ENCODE measurements at places on chromosomes 6 and 20.

DNA sequence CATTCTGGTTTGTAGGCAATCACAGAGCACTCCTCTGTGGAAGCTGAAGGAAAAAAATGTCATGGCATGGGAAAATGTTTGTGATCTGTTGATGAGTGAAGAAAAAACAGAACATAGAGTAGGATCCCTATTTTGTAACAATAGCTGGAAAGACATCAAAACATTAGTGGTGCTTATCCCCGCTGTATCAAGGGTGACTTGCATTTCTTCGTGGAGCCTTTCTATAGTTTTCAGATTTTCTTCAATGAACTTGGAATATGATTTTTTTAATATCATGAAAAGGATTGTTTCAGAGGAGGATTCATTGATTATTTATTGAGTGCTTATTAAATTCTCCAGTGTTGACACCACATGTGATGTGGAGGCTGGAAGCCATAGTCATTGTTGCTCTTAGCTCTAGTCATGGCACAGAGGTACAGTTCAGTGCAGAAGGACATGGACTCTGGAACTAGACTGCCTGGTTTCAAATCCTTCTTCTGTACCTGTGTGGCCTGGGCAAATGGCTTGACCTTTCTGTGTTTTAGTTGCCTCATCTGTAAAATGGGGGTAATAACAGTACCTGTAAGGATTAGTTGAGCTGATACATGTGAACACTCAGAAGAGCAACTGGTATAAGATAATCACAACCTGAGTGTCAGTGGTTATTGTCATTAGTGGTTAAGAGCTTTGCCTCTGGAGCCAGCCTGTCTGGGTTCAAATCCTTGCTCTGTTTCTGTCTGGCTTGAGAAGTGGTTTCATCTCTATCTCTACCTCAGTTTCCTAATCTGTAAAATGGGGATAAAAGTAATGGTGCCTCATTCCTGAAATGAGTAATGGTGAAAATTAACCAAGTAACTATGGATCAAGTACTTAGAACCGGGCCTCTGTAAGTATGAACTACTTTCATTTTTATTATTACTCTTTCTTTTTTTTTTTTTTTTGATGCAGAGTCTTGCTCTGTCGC is 14.7 kb upstream of the CDKN1A start:
- no peak for DNase-seq

DNA sequence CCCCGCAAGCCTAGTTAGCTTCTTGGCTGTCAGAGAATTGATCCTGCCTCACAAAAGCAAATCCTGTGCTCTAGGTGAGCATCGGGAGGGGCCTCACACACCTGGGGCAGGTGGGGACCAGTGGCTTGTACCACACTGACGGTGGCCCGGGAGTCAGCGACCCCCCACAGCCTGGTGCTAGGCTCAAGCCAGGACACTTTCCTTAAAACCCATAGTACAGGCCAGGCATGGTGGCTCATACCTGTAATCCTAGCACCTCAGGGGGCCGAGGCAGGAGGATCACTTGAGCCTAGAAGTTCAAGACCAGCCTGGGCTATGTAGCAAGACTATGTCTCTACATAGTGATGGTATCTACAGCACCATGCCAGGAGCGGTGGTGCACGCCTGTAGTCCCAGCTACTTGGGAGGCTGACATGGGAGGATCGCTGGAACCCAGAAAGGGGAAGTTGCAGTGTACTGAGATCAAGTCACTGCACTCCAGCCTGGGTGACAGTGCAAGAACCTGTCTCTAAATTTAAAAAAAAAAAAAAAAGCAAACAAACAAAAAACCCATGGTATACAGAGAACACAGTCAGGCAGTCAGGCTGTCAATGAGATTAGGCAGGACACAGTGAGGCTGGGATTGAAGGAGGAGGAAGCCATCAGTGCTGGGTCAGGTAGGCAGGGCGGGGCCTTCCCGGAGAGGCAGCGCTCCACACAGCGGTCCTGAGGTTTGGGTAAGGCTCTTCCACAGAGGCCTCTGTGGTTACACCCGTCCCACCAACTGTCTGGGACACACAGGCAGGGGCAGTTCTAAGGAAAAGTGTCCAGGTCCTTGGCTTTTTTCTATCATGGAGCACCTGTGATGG is 41.3 kb downstream of the SYNJ2 start:
- DNase-seq = no peak

DNA sequence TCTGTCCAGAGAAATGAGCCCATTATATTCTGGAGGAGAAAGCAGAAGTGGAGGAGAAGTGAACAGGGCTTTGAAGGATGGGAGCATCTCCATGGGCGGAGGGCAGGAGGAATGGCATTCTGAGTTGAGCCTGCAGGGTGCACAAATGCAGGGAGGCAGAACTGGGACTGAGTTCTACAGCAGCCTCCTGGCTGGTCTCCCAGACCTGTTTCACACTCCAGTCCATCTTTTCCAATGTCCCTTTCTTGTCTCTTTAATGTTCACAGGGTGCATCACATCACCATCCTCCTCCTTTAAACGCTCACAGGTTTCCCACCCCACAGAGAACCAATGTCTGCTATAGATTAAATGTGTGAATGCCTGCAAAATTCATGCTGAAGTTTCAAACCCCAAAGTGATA is 302.9 kb downstream of the PTPRT start:
- no peak for DNase-seq

- DNase-seq = peak; percentile 31
Measured at GRCh38 chr20:38680500-38681306, 43.6 kb upstream of the SLC32A1 start.

GRCh38 chr20:47334022-47334551 is 22.4 kb downstream of the ZMYND8 start:
- peak; percentile 97 for DNase-seq

GRCh38 chr6:109187399-109188114 is 92.2 kb downstream of the CEP57L1 start:
- peak; percentile 60 for DNase-seq

GRCh38 chr6:146901940-146902816 is 302.0 kb upstream of the STXBP5 start:
- no peak for DNase-seq

DNA sequence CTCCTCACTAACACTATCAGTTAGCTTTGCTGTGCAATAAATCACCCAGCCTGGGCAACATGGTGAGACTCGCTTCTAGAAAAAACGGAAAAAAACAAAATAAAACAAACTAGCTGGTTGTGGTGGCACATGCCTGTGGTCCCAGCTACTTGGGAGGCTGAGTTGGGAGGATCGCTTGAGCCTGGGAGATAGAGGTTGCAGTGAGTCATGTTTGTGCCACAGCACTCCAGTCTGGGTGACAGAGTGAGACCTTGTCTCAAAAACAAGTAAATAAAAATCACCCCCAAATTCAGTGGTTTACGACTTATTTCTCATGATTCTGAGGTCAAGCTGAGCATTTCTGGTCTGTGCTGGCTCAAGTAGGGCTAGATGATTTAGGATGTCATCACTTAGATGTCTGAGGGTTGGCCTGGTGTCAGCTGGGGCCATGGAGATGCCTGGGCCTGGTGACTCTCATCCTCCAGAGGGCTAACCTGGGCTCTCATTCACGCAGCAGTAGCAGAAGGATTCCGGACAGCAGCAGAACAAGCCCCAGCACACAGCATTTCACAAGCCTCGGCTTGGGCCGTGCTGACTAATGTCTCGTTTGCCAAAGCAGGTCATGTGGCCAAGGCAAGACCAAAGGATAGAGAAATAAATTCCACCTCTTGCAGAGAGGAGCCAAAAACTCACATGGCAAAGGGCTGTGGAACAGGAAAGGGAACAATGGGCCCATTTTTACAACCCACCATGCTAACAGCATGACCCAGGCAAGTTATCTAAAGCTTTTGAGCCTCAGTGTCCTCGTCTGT is 32.5 kb downstream of the MGME1 start:
- DNase-seq = peak; percentile 81

- DNase-seq = no peak
Measured at GRCh38 chr6:110475066-110475653, 1.3 kb downstream of the SLC22A16 start.

DNA sequence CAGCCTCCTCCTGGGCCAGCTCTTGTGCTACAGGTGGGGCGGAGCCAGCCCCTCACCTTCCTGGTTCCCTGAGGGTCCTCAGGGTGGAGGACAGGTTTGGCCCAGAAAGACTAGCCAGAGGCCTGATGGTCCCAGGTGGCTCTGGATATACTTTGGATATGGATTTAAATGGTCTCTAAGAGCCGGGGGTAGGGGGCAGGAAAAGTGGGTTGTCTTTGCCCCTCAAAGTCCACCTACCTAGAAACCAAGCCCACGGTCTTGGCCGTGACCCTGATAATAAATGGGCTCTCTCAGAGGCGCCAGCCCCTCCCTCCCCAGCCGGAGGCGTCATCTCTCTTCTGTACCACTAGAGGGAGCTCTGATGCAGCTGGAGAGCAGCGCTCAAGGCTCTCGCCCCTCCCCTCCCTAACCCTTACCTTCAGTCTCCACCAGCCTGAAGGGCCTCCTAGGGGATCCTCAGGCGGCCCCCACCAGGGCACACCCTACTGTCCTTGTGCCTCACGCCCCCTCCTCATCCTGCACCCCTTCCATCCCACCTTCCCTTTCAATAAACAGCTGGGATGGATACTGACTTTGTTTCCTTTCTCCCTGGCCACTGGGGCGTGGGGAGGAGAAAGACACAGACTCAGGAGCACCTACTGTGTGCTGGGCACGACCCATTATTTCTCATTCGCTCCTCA is 7.5 kb downstream of the NRSN2 start:
- peak; percentile 80 for DNase-seq

- no peak for DNase-seq
Measured at GRCh38 chr6:169978615-169979161, 227.3 kb downstream of the ERMARD start.

GRCh38 chr20:15528391-15529111 is 1044.7 kb downstream of the KIF16B start:
- no peak for DNase-seq

GRCh38 chr6:140040396-140040795 is 665.9 kb upstream of the CITED2 start:
- DNase-seq = no peak

GRCh38 chr20:50172347-50173013 is 18.1 kb upstream of the CEBPB start:
- DNase-seq = peak; percentile 74

- DNase-seq = no peak
Measured at GRCh38 chr20:2759143-2759542, 41.3 kb downstream of the CPXM1 start.

GRCh38 chr6:22807818-22808217 is 238.5 kb downstream of the HDGFL1 start:
- DNase-seq = no peak

GRCh38 chr6:132414322-132414721 is 13.0 kb upstream of the MOXD1 start:
- DNase-seq = no peak

- no peak for DNase-seq
Measured at GRCh38 chr6:16585805-16586204, 175.5 kb downstream of the ATXN1 start.

- DNase-seq = no peak
Measured at GRCh38 chr20:62040381-62040922, 25.2 kb downstream of the TAF4 start.

DNA sequence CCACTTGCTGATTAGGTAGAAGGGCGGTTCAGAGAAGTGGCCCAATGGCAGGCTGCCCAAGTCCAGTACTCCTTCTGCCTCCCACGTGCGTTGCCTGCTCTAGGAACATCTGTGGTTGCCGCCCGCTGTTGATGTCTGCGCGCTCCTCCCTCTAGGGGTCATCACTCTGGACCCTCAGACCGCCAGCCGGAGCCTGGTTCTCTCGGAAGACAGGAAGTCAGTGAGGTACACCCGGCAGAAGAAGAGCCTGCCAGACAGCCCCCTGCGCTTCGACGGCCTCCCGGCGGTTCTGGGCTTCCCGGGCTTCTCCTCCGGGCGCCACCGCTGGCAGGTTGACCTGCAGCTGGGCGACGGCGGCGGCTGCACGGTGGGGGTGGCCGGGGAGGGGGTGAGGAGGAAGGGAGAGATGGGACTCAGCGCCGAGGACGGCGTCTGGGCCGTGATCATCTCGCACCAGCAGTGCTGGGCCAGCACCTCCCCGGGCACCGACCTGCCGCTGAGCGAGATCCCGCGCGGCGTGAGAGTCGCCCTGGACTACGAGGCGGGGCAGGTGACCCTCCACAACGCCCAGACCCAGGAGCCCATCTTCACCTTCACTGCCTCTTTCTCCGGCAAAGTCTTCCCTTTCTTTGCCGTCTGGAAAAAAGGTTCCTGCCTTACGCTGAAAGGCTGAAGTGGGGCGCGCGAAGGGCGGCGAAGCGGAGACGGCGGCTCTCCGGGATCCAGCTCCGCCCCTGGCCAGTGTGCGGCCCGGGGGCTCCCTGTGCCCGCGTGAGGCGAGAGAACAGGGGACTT is 8.5 kb downstream of the TRIM15 start:
- no peak for DNase-seq

DNA sequence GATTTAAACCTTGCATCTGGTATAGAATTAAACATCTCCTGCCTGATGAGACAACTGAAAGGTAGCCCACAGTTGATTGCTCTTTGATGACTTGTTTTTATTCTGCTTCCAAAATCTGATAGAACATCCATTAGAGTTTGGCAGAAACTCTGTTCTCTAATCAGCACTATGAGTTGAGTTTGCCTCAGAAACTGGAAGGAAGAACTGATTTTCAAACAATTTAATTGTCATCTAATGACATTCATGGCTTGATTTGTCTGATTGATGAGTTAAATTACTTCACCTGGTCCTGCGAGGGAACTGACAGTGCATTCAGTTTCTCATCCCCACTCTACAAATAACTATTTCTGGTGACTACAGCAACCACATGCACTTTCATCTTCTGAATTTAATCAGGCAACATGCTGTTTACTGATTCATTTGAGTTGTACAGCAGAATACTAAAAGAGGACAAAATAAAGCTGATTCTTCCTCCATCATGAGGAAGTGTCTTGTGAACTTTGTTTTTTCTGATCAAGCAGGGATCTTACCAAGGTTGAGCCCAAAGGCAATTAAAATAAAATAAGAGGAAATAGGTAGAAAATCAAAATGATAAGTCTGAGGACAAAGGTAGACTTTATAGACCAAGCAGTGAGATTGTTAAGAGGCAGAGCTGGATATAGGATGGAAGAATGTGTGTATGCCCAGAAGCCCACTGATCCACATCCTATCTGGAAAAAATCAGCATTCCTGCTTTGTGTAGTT is 15.7 kb upstream of the MRAP2 start:
- DNase-seq = no peak

DNA sequence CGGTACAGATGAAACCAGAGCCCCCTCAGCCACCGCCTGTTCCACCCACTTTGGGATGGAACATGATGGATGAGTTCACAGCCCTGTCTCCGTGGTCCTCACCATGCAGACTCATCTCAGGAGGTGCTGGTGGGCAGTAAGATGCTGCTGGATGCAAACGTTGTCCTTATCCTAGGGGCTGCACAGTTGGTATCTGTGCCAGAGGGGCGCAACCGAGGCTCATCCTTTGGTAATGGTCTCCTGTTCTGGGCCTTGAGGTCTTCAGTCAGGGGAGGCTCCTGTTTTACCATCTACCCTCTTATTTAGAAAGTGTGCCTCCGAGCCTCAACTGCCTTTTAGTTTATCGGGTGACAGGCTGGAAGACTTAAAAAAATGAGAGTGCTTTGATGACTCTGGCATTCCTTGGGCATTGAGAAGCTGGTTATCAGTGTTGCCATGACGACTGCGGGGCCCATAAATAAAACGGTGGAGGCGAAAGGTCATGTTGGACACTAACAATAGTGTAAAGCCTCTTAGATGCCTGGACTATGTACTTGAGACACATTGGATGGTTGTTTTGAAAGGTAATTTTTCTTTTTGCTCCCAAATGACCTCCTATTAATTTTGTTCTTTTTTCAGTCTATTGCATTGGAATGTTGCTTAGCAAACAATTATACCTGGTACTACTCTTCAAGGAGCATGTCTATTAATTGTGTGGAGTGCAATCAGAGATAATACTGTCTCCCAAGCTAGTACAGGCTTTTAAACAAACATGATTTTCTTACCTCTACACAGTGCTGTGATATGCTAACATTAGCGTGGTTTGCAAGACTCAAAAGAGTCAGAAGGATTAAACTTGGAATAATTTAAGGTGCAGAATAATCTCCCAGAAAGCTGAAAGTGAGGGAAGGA is 74.2 kb upstream of the DSP start:
- peak; percentile 62 for DNase-seq

Measured in PC-9 (cell line).